Upper lobe of right lung (tissue), 1 donor: ENCODE measurements at places on chromosomes 1 and 21.

DNA sequence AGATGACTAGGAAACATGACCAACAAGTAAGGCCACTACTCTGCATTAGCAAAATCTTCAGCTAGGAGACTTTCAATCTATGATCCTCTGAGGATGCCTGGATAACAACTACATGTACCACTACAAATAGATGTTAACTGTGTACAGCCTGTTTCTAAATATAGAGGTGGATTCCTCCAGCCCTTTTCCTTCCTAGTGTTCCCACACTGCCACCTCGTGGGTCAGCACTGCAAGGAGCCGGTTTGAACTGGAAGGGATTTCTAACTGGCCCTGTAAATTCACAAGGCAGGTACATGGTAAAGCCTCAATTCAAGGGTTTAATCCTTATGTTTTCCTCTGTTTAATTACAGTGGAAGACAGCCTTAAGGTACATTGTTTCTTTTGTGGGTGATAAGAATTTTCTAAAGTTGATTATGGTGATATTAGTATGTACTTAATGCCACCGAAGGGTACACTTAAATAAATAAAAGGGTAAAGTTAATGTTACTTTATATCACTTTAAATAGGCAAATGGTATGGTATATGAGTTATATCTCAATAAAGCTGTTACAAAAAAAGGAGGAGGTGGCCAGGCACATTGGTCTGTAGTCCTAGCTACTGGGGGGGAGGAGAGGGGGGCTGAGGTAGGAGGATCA is 14.4 kb downstream of the SMYD3 start:
- H3K27me3 ChIP-seq = no peaks in the 10 kb centered on the region
- no peaks in the 10 kb centered on the region for H3K4me1 ChIP-seq
- H3K27ac ChIP-seq = no peak overlapping the region
- no peak overlapping the region for H3K4me3 ChIP-seq

GRCh38 chr1:159756397-159756796 is 24.4 kb upstream of the DUSP23 start:
- DNase-seq = no peak
- H3K27ac ChIP-seq = peak overlapping the region; percentile 65
- H3K4me3 ChIP-seq = no peak overlapping the region
- H3K36me3 ChIP-seq = no peaks in the 10 kb centered on the region

GRCh38 chr1:17587693-17588047 is 48.2 kb downstream of the ARHGEF10L start:
- peak overlapping the region; percentile 63 for H3K27ac ChIP-seq
- no peaks in the 10 kb centered on the region for H3K36me3 ChIP-seq
- no peaks in the 10 kb centered on the region for H3K27me3 ChIP-seq
- peaks cover 17% of the 10 kb centered on the region for H3K4me1 ChIP-seq

- H3K4me1 ChIP-seq = no peaks in the 10 kb centered on the region
- no peak for DNase-seq
- no peaks in the 10 kb centered on the region for H3K36me3 ChIP-seq
- H3K27me3 ChIP-seq = no peaks in the 10 kb centered on the region
- H3K4me3 ChIP-seq = no peak overlapping the region
- no peak overlapping the region for H3K27ac ChIP-seq
Measured at GRCh38 chr1:208577381-208577905, 333.3 kb upstream of the PLXNA2 start.

- H3K27me3 ChIP-seq = no peaks in the 10 kb centered on the region
- H3K36me3 ChIP-seq = no peaks in the 10 kb centered on the region
- no peak overlapping the region for H3K27ac ChIP-seq
- DNase-seq = no peak
Measured at GRCh38 chr21:35171385-35171784, 122.3 kb upstream of the RUNX1 start.

- no peaks in the 10 kb centered on the region for H3K4me1 ChIP-seq
- H3K27me3 ChIP-seq = no peaks in the 10 kb centered on the region
Measured at GRCh38 chr1:224632381-224632871, 16.3 kb downstream of the CNIH3 start.

- H3K27me3 ChIP-seq = no peaks in the 10 kb centered on the region
- H3K4me3 ChIP-seq = no peak overlapping the region
- no peaks in the 10 kb centered on the region for H3K4me1 ChIP-seq
Measured at GRCh38 chr1:45103534-45103933, 91.5 kb downstream of the UROD start.

DNA sequence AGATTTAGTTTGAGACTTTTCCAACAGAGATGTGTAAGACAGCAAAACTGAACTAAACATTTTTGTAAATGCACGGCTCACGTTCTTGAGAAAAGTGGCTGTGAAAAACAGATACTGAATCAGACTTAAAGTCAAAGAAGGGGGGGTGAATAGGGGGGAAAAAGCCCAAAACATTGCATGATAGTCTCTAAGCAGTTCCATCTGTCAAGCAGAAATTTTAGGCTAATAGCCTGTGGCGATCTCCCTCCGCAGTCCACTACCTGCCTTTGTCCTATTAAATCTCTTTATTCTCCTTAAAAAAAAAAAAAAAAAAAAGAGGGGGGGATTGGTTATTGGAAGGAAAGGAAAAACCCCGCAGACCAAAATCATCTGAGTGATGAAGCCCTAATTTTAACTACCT is 217.6 kb upstream of the NFIA start:
- H3K4me1 ChIP-seq = peaks cover 6% of the 10 kb centered on the region
- no peak overlapping the region for H3K27ac ChIP-seq
- no peaks in the 10 kb centered on the region for H3K36me3 ChIP-seq
- H3K27me3 ChIP-seq = no peaks in the 10 kb centered on the region
- no peak overlapping the region for H3K4me3 ChIP-seq
